Mesothelial cell of epicardium (in vitro differentiated cells): ENCODE measurements at places on chromosomes 4 and X. TPM values are rescaled to one million over a fixed set of nuclear protein-coding genes. Genes with fewer than 3 reads are reported as not detected.

- no peak for DNase-seq
Observed at GRCh38 chr4:91243132-91243531, 1060.6 kb upstream of the GRID2 start.

The FAM149A gene
- 12.2 to 16.1 TPM (median 13.6 TPM) in 3 replicates for total RNA-seq

DNA sequence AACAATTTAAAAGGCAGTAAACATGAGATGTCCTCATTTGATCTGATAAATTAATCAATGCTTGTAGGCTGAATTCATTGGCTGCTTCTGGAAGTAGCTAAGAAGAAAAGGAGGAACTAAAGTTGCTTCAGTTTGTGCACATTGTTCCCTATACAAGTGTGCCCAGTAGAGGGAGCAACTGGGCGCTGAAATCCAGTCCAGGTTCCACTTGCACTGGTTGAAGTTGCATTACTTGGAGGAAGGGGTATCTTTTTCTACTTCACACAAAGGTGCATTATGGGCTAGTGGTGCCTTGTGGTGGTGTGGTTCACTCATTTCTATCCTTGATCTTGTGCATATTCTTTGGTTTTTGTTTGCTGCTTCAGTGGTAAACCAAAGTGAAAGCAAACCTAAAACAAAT, 67.9 kb upstream of the SOX3 start:
- no peak for DNase-seq

- DNase-seq, result no peak
Observed at GRCh38 chrX:15594371-15594770, 6.4 kb downstream of the ACE2 start.

DNA sequence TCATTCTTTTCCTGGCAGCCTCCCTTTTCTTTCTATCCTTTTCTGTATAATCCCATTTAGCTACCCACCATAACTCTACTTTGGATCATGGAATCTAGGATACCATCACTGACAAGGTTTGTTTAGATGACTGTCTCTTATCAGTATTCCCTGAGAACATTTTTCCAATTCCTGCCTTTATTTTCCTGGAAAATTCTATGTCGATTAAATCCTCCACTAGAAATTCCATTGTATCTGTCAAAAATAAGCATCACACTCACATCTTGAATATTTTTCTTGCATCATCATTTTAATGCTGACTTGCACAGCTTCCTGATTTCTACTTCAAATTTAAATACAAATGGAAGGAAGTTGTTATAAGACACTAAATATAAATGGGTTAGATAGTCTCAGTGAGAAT, 20.2 kb downstream of the TRIM2 start:
- DNase-seq, result no peak

The SMPX gene
- 2.7 to 3.5 TPM (median 3.1 TPM) in 3 replicates for total RNA-seq

DNA sequence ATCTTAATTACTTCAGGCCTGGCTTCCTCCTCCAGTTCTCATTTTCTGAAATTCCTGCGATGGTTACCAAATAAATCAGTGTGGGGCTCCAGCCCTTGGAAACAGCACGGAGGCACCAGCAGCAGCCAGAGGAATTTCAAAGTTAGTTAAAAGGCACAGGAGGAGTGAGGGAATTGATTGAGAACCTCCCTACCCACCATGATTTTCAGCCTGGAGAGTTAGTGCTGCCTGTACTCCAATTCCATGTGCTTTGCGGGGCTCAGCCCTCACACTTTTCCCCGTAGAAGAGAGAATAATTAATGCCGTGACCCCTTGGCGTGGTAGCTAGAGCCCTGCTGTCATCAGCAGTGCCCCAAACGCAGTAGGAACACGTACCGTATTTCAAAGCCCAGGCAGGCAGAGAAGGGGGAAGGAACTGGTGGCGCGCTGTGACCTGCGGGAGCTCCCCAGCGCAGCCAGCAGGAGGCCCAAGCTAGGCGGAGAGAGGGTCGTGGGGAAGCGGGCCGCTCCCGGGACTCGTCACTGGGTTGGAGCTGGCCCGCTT, 84.0 kb upstream of the IGFBP7 start:
- DNase-seq, result peak; percentile 51

DNA sequence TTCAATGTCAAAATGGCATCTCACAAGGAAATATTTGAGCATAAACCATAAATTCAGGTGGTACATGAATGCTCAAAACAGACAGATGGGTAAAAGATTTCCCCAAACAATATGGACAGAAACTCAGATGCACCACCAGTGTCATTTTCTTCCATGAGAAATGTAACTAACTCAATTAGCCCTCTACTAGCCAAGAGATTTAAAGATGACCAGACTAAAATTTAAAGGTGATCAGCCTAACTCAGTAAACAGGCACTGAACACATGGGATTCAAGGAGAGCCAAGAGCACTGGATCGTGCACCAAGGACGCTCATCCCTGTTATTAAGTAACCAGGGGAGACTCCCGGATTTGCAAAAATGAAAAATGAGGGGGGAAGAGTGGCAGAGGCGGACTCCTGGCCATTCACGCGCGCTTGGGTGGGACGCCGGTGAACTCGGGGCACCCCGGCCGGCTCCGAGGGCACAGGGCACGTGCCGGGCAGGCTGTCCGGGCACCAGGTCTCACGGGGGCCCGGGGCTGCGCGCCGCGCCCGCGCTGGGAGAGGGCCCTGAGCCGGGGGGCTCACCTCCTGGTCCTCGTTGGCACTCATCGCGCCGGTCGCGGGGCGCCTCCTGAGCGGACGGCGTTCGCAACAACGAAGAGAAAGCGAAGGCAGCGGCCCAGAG, 490 bp downstream of the RWDD4 start:
- DNase-seq, result no peak

- no peak for DNase-seq
Observed at GRCh38 chr4:10345381-10345784, 111.8 kb downstream of the ZNF518B start.

DNA sequence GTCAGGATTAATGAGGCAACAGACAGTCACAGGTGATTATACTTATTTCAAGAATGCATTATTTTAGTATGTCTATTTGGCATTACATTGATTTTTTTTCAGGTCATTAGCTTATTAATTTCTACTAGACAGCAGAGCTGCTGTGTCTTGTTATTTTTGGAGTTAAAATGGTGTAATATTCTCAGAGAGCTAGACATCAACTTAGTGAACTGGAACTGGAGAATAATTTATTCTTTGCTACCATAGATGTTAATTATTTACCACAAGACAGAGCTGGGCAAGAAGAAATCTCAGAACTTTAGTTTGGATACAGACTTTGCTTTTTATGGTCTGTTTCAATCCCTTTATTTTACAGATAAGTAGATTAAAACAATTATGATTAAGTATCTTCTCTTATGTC, 10.2 kb upstream of the HPGD start:
- no peak for DNase-seq

DNA sequence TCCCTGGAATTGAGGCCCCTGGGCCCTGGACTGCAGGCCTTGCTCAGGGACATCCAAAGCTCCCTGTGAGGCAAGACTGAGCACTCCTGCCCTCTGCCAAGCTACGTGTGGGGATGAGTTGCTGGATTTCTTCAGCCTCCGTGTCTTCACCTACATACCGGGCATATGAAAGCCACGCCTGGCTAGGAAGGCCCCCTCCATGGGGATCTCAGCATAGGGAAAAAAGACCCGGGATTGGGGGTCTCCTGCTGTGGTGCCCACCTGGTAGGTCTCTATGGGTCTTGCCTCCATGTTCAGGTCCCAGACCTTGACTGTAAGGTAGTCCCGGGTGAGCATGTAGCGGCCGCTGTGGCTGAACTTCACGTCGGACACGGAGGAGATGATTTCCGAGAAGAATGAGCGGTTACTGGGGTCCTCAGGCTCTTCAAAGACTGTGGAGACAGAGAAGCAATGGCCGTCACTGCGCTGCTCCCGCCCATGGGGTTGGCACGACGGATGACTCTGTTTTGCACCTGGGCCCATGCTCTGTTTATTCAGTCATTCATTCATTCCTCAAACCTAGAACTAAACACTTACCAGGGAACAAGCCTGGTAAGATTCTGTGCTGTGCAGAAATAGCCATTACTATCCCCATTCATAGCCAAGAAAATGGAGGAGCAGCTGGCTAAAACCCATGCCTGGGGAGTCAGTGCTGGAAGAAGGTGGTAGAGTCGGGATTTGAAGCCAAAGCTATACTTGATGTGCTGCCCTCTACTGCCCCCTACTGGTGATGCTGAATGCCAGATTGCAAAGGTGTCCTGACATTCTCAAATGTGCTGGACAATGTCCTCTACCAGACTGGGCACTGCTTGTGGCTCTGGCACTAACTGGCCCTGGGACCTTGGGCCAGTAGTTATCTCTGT, 63.9 kb downstream of the WFS1 start:
- DNase-seq, result no peak

The AP1S2 gene
- 34.9 to 45.7 TPM (median 35.6 TPM) in 3 replicates for total RNA-seq

DNA sequence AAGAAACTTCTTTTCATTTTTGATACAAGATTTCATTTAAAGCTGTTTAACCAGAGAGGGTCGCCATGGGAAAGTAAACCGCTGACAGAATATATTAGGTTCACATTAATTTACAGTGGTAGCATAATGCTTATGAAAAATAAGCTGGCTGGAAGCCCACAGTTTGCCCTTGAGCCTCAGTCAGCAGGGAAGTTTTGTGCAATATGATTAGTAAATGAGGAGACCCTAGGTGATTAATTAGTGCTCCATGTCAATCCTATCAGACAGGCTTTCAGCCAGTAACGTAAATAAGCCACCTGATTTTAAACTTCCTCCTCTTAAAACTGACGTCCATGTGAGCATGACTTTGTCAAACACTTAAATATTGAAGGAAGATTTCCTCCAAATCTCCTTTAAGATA, 134.2 kb downstream of the TSPAN5 start:
- no peak for DNase-seq

DNA sequence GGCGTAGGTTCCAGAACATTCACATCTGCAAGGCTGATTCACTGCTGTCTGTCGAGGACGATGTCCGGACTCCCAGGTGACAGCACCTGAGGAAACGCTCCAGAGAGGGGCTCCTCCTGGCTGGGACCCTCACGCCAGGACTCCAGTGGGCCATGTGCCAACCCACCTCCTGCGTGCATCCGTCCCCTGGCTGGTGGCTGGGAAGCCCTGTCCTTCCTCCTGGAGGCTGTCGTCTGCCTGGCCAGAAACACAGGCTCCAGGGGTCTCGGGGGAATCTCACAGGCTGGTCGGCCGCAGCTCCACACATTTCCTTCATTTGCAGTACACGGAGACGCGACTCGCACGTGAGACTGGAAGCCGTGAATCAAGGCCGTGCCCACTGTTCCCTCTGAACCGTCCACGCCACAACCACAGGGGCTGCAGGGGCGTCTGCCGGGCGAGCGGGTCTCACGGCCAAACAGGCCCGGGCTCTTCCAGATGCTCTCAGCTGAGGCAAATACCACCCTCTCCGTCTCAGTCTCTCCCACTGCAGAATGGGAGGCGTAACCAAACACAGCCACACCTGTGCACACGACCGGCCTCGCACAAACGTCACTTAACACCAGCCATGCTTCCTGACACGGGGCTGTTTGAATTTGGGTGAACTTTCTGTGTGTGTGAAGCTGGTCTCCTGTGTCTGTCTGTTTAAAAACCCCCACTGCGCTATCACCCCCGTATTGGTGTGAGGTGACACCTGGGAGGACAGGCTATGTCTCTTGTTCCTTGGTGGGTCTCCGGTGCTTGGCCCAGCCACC, 38.7 kb upstream of the MXD4 start:
- DNase-seq, result no peak
